Fibroblast of pulmonary artery (primary cell): ENCODE measurements at places on chromosomes 4 and X.

DNA sequence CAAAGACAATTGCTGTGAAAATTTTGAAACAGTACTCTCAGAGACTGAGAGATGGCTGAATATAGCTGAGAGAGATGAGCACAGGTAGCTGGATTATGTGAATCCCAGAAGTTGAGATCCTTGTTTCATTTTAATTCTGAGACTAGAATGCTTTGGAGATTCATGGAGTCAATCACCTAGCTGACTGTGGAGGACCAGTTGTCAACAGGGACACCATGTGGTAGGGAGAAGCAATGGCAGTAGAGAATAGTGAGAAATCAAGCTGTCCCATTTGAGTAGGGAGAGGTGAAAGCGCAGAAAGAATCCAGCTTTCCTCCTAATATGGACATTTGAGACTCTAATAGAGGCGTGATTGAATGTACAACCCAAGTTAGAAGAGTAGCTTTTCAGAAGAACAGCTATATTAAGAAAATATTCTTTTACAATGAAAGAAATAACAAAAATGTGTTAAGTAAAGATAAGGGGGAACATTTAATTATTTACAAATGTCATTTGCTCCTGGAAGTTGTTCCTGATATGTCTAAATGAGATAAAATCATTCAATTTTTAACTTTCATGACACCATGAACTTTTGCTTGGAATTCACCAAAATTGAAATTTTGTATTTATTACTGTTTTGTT is 30.3 kb upstream of the GLRB start:
- peak; percentile 87 for DNase-seq

- no peak for DNase-seq
These were observed 2254.4 kb downstream of the ARAP2 start for GRCh38 chr4:33989820-33990443.

GRCh38 chr4:17797808-17798207 is 12.7 kb downstream of the DCAF16 start:
- DNase-seq: no peak

DNA sequence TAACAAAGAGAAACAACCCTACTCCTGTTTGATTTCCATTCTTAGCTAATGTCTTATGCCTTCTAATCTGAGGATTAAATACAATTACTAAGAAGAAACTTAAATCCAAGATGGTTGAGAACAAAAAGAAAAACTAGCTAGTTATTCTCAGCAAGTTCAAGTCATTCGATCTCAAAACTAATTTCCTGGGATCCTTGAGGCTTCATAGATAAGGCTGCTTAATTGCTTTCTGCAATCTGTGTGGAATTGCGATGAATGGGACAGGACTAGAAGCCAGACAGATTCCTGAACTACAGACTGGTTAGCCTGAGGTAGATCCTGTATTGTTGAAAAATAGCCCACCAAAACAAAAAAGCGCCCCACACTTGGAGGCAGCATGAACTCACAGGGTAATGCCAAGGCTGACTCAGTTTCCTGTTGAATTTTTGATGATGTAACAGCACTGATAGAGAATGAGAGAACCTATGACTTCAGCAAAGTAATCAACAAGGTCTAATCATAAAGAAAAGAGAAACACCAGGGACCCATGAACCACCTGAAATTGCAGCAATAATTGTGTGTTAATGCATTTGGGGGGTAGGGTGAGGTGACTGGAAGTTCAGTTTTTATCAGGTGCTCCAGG is 33.9 kb downstream of the KLHL15 start:
- peak; percentile 51 for DNase-seq

DNA sequence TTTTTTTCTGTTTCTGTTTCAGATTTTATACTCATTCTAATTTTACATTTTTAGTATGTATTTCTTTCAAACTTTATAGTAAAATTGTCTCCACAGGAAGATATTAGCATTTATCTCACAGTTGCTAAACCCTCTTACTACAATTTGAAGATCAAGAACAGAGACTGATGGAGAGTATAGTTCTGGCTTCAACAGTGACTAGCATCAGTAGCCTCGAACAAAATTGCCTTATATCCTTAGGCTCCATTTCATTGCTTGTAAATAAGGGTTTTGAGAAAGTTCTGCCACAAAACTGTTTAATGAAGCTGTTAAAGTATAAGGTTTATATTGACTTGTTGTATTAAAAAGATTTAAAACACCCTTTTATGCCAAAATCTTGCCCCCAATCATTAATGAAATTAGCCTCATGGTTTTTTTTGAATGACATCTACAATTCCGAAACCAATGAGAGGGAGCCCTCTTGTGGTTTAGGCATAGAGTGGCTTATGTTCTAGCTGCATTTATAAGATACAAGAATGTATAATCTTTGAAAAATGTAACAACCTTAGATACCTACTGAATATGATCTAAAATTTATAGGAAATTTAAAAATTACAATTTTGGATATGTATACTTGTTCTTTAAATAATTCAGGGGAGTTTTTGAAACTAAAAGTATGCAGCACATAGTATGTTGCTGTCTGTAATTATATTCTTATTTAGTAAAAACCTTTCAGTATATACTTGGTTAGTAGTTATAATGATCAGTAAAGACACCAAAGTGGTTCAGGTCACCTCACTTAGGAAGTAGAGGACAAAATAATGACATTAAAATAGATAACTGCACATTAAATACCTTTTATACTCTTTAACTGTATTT is 109.8 kb upstream of the HPGD start:
- DNase-seq: peak; percentile 72

DNA sequence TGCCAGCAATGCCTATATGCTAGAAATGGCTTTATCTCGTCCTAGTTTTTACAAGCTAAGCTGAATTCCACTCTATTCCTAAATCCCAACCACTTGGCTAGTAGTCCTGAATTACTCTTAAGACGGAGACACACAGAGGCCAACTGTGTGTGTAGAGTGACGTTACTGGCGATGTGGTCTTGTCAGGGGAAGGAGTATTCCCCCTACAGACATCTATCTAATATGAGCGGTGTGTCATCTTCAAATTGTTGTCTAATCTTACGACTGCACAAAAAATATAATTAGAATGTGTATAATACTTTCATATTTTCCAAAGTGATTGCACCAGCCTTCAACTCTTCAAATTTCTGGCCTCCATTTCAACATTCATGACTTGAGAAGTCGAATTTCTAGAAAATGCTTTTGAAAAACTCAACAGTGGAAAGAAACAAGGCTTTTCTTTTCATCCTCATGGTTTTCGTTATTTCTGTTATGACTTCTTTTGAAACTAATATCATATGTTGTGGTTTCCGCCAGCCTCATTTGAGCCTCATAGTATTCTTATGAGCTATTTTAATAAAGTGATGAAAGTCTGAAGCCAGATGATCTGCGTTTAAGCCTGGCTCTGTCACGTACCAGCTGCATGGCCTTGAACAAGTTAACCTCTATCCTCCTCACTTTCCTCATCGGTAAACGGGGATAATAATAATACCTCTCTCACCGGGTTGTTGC is 132.3 kb downstream of the SOWAHB start:
- DNase-seq: no peak

- no peak for DNase-seq
These were observed 48.6 kb upstream of the UGT2A1 start for GRCh38 chr4:69701696-69702095.

DNA sequence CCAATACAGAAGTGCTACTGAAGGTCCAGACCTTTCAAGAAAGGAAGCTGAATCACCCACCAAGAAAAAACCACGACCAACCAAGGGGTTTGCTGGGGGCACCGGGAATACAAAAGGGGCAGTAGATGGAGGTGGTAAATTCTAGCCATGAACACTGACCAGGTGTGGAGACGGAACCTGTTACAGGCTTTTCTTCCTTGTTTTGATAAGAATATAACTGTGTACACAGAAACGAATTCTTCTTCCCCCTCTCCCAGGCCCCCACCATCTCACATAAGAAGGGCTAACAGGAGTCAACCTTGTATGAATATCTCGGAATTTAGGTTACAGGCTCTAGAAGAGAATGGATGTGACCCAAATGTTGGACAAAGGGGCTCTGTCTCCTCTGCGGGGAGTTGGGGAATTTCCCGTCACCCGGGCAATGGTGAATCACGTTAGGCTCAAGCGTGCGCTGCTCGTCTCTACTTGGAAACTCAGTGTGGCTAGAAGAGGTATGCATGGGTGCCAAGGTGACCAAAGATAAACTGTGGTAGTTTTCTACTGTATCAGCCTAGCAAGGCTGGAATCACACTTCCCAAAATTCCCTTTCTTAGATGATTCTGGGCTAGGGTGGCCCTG is 87.0 kb downstream of the AFAP1 start:
- DNase-seq: peak; percentile 55

DNA sequence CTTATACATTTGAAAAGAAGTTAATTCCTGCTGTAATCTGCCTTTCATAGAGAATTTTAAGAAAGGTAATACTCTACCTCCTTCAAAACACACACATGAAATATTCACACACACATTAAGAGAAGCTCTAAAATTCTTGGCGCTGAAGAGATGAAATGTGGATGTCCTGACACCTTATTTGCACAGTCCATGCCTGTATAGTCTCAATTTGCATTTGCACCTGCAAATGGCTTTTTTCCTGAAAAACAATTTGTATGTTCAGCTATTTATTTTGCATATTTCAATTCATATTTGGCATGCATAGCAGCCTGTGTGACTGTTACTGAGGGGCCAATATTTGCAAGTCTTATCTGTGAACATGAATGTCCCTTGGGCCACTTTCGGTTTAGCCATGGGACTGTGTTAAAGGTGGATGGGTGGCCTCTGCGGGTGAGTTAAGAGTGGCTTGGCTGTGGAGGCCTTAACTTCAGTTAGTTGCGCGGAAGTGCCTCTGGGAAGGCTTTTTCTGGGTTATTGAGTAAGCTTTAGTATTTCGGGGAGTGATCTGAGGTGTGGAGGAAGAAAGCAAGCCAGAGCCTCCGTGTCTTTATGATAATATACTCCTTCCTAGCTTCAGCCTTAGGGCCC is 443.3 kb upstream of the FAT1 start:
- DNase-seq: no peak

DNA sequence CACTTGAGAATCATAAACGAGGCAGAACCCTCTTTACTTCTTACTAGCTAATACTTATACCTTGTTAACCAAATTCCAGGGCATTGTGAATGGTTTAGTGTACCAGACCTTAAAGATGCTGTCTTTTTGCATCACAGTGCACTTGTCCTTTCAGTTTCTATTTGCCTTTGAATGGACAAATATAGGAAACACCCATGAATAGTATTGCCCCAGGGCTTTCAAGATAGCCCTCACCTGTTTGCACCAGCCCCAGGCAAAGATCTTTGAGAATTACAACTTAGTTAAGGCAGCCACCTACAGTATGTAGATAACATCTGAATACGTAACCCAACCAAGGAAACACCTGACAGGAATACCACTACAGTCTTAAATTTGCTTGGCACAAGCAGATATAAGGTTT is 60.8 kb upstream of the CT45A1 start:
- no peak for DNase-seq

- DNase-seq: no peak
These were observed 200.8 kb upstream of the GIMD1 start for GRCh38 chr4:106569146-106570031.

DNA sequence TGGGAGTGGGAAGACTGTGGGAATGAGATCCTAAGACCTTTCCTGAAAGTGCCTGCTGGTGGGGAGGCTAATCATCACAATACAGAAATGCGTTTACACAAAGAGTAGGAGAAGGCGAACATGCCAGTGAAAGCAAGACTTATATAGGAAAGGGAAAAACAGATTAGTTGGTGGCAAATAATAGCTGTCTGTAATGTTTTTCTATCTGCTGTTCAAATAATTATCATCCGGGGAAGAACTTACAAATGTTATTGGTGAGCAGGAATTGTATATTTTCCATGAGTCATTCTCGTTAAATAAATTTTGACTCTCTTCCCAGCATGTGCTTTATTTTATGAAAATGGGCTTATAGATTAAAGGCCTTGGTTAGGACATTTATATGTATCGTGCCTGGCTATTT is 196.5 kb downstream of the ARHGAP10 start:
- peak; percentile 6 for DNase-seq

- no peak for DNase-seq
These were observed 29.7 kb upstream of the LCORL start for GRCh38 chr4:18051281-18051680.

DNA sequence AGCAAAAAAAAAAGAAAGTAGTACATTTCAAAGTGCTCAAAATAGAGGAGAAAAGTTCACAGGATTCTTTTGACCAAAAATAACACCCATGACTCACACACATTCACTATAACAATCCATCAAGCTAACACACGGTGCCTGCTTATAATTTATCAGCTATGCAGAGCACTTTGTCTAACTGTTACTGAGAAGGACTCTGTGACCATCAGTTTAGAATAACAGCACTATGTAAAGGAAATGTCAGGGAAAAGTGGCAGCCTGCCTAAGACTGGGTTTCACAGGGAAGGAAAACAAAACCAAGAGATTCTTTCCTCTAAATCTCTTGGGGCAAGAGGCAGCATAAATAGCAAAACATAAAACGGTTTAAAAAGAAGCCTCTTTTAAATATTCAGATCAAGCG is 54.8 kb downstream of the CCDC149 start:
- peak; percentile 67 for DNase-seq

- DNase-seq: no peak
These were observed 100.6 kb downstream of the RTL5 start for GRCh38 chrX:72031118-72031517.

DNA sequence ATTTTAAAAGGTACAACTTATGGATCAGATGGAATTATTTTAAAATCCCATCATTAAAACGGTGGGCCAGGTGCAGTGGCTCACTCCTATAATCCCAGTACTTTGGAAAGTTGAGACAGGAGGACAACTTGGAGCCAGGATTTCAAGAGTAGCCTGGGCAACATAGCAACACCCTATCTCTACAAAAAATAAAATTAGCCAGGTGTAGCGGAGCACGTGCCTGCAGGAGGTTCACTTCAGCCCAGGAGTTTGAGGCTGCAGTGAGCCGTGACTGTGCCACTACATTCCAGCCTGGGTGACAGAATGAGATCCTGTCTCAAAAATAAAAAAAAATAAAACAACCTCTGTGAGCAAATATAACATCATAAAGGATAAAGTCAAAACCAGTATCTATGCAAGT is 11.4 kb downstream of the ADH5 start:
- DNase-seq: no peak

DNA sequence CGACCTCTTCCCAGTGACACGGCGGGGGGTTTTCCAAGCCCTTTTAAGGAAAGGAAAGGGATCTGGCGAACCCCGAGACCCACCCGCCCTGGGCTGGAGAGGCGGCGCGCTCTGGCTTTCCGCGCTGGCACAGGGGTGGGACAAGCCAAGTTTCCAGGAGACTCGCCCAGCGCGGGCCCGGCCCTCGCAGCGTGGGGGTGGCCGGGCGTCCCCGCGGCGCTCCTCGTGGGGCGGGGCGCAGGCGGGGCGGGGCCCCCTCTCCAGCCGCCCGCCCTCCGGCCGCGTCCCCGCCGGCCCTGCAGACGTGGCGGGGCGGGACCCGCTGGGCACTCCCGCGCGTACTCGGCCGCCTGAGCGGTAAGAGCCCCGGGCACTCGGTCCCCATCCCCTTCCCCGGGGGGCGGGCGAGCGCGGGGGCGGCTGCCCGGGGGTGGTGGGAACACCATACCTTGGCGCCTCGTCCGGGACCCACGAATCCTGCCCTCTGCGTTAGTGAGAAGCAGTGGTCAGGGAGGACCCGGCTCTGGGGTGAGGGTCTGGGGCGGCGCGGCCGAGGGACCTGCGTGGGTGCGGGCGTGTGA is at the start of gene FAM114A1:
FAM114A1 (plus strand) TSS at position 329 of the 581 bp plus-strand sequence. CDS start 10,273 bp downstream, outside the sequence.
- peak; percentile 84 for DNase-seq

- no peak for DNase-seq
These were observed 14.8 kb downstream of the TBC1D1 start for GRCh38 chr4:37905533-37906169.

GRCh38 chr4:54433686-54434085 is 204.6 kb downstream of the PDGFRA start:
- DNase-seq: peak; percentile 60

- no peak for DNase-seq
These were observed 72.4 kb downstream of the DCLK2 start for GRCh38 chr4:150150629-150151062.

- no peak for DNase-seq
These were observed 31.3 kb downstream of the NYX start for GRCh38 chrX:41478381-41478911.
